ENCODE measurements at places on chromosomes 6 and 20.

DNA sequence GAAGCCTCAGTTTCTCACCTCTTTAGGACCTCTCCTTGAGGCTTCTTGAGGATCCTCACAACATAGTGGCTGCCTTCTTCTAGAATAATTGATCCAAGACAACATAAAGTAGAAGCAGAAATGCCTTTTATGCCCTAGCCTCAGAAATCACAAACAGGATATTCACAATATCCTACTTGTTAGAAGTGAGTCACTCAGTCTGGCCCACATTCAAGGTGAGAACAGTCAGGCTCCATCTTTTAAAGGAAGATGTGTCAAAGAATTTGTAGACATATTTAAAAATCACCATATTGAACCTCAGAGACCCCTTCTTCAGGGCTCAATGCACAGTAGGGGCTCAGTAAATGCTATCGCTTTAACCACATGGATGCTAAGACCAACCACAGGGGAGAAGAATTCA is 20.8 kb upstream of the FAM83D start:
- no peak for DNase-seq

- no peak for DNase-seq
Observed at GRCh38 chr20:47559141-47559540, 57.5 kb downstream of the NCOA3 start.

DNA sequence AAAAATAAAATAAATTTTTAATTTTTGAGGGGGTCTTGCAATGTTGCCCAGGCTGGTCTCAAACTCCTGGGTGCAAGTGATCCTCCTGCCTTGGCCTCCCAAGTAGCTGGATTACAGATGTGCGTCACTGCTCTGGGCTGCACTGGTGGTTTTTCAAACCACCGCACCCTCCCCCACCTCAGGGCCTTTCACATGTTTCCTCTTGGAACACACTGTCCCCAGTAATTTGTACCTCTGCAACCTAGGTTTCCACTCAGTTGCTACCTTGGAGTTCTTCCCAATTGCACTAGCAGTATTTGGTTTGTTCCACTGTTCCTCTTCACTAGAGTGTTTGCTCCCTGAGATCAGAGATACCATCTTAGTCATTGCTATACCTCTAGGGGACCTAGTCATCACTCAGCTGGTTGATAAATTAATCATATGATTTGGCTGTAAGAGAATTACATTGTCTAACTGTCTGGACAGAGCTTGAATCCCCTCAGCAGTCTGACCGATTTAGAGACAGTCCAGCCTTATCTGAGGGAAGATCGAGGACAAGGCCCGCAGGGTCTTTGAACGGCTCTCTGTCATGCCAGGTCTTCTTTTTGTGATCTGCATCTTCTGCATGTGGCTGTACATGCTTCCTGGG is 32.0 kb downstream of the CEP43 start:
- DNase-seq, result no peak

GRCh38 chr20:44334306-44334705 is 2.5 kb upstream of the R3HDML start:
- DNase-seq, result no peak

DNA sequence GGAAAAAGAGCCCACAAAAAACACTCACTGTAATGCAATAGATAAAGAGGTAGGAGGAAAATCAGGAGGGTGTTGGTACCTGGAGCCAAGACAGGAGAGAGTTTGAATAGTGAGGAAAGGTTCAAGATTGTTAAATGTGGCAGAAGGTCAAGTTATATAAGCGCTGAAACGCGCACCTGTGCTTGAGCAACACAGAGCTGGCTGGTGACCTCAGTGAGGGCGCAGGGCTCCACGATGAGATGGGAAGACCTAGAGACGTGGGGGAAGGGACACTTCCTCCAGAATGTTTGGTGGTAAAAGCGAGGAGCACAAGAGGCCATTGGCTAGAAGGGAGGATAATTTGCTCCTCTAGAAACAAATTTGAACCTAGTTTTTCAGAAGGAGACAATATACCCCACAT is 4.2 kb upstream of the PPP1R14C start:
- no peak for DNase-seq

DNA sequence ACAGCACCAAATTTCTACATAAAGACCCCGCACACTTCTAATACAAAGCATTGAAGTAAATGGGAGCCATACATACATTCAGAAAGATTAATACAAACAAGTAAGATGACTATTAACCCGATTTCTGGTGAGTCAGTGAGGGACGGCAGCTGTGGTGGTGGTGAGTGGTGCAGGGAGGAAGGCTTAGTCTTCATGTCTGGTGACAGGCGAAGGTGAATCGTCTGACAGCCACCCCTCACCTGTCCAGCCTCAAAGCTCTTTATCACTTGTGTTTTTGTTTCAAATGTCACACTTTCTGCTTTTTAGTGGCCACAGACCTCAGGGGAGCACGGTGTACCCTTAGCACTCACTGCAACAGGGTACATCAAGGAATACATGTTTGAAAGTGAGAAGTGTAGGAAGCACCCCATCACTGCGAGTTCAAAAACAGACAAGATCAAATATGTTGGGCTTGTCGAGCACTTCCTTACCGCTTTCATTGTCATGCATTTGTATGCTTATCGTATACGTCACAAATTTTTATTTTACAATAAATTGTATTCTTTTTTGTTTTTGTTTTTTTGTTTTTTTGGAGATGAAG is 63.5 kb downstream of the IRF4 start:
- DNase-seq, result peak; percentile 39
